Suppressor macrophage treated with lipopolysaccharide for 4 hours (primary cell): ENCODE measurements at places on chromosomes 12 and 14.

GRCh38 chr14:49641697-49642129 lies 6.7 kb upstream of the DNAAF2 start:
- no peak for DNase-seq

DNA sequence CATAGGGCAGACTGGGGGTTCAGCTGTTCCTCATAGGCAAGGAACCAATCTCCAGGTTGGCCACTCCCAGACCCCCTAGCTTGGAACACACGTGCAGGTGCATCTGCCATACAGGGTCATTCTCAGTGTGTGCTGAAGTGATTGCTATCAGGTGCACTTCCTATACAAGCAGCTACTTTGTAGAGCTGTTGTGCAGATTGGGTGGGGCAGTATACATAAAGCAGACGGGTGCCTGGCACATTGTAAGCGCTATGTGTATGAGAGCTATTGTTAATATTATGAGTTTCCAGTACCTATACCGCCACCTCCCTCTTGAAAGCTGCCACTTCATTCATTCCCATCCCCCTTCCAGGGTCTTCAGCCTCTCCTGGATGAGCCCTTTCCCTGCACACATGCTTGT lies 17.3 kb downstream of the IRF2BPL start:
- no peak for DNase-seq

- DNase-seq: peak; percentile 84
Measured at GRCh38 chr14:103443111-103443510, 57.9 kb downstream of the MARK3 start.

GRCh38 chr12:104305349-104305748 lies 1.8 kb downstream of the EID3 start:
- DNase-seq: no peak

DNA sequence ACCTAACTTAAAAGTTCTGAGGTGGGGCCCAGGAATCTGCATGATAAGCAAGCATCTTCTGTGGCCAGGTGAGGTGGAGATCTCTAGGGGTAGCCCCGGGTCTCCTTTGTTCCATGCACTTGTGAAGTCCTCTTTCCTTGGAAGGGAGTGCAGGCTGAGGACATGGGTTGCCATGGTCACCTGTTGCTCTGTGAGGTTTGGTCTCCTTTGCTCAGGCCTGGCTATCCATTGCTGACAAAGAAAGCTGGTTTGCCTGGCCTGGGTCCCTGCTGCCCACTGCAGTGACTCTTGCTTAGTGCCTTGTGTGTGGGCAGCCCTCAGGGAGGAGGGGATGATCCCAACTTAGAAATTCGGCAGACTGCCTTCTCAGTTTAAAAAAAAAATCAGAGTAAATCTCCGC lies 11.1 kb downstream of the NRXN3 start:
- DNase-seq: no peak

DNA sequence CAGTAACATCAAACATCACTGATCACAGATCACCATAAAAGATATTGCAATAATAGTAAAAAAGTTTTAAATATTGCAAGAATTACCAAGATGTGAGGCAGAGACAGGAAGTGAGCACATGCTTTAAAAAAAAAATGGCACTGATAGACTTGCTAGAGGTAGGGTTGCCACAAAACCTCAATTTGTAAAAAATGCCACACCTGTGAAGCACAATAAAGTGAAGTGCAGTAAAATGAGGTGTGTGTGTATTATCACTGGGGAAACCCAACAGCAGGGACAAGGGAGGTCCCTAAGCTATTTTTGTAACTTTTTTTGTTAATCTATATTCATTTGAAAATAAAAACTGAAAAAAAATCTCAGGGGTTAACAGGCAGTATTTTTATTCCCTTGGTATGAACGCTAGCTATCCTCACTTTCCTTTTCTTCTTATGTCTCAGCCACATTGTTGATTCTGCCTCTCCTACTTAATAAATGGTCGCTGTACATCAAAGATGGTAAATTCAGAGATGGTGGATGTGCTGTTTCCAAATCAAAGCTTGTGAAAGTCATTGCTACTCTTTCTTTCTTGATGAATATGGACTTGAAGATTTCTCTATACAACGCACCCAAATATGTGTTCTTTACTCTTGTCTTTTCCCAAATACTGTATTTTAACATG lies 14.0 kb upstream of the KLRD1 start:
- DNase-seq: no peak

DNA sequence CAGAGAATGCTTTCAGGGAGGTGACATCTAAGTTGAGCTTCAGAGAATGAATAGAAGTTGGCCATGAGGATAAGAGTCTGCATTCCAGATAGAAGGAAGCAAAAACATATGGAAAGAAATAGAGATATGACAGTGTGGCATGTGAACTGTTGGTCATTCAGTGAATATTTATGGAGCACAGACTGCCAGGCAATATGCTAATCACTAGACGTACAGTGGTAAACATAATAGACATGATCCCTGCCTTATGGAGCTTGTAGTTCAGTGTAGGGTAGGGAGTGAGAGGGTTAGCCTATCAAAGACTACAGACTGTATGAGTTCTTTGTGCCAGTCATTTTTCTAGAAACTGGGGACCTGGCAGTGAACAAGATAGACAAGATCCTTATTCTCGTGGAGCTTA lies 53.9 kb downstream of the VEZT start:
- DNase-seq: no peak

- peak; percentile 68 for DNase-seq
Measured at GRCh38 chr12:67827820-67828383, 161.3 kb upstream of the IFNG-AS1 start.

- no peak for DNase-seq
Measured at GRCh38 chr14:33928895-33929294, 22.0 kb downstream of the EGLN3 start.
